ENCODE measurements at places on chromosomes 3 and 15.

- DNase-seq, result no peak
These were observed 300.1 kb downstream of the ROBO1 start for GRCh38 chr3:79467721-79468120.

DNA sequence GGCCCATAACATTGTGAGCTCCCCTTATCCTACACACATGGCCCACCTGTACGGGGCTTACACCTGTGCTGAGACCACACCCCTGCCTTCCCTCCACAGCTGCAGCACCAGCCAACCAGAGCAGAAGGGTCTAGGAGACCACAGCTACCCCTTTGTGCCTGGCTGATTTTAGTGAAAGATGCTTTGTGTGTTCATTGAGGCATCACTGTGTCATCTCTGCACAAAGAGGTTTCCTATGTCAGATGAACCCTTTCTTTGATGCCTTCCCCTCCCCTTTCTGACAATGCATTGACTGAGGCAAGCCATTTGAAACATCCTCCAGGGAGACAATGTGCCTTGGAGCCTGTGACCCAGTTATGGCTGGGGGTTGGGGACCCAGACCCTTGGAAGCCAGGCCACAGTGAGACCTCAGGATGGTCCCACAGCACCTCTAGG lies 54.9 kb upstream of the SLC7A14 start:
- no peak for DNase-seq

GRCh38 chr15:31260646-31261265 lies 65.9 kb upstream of the KLF13 start:
- no peak for DNase-seq

DNA sequence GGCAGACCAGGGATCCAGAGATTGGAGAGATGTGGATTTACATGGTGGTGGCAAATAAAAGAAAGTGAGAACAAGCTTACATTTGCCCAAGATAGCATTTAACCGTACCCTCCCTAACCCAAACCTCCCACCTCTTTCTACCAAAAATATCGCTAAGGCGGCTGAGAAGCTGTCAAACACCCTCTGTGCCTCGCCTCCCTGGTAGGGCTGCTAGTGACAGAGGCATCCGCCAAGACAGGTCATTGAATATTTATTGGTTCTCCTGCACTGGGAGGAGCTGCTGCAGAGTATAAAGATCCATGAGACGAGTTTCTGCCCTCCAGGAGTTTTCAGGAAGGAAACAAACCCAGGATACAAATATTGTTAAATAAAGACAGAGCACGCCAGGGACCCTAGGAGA lies 107.3 kb upstream of the TMC3 start:
- no peak for DNase-seq

- no peak for DNase-seq
These were observed 78.5 kb upstream of the LARS2 start for GRCh38 chr3:45309876-45310275.

GRCh38 chr15:91307601-91308000 lies 207.5 kb downstream of the SV2B start:
- DNase-seq, result no peak

- no peak for DNase-seq
These were observed 43.1 kb upstream of the SNTN start for GRCh38 chr3:63609408-63609807.

DNA sequence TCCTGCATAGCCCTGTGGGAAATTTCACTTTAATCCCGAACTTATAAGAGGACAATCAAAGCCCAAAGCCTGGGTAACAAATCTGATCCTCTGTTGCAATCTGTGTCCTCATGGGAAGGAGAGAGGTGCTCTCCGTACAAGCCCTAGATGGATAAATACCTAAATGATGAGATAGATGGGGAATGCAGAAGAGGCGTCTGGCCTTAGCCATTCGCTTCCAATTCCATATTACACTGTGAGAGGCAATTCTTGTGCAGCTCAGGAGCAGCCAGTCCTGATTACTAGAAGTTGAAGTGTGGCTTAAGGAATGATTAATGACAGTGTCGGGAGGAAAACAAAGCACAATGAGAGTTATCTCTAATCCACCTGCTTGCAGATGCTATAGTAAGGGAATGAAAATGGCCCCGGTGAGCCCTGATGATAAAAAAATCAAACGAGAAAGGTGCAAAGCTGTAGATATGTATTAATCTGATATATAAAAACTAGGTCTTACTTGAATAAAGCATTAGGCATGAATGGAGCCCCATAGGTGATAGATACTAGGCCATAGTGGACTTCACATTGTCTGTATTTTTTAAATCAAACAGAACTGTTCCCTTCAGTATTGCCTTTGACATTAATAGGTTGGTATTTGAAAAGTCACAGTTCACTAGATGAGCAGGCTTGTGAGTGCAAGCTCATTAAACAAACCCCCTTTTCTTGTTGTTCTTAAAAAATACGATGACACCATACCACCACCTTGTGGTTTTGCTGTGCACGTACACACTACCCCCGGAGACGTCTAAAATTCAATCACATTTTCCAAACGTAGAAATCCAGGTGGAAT lies 54.2 kb upstream of the TMCO5A start:
- peak; percentile 68 for DNase-seq

GRCh38 chr15:64016257-64016656 lies 30.0 kb downstream of the DAPK2 start:
- DNase-seq, result no peak

DNA sequence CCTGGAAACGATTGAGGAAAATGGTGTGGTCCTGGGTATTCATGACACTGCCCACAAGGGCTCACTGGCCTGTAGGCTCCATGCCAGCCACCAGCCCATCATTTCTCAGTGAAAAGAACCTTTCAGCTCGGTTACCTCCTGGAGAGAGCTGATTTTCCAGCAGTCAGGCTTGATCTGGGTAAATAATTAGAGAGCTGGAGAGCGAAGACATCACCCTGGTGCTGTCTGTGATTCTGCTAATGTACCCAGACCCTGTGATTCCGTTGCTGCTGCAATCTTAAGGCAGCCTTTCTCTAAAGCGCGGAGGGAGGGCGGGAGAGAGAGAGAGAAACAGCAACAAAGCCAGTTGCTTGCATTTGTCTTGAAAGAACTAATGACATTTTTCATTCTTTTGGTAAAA lies 221.9 kb upstream of the TOPAZ1 start:
- no peak for DNase-seq

DNA sequence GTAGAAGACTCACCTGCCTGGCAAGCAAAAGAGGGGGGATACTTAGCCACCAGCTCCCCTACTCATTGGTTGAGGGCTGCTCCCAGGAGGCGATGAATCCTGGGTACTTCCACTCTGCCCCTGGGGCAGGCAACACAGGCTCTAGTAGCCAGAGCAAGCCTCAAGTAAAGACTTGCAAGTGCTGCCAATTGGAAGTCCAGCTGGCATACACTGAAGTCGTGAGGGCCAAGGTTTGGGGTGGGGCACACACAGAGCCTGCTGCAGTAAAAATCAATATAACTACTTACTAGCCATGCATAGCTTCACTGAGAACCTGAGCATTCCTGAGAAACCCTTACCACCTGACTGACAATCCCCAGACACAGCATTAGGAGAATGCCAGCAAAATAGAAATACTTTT lies 123.0 kb upstream of the EIF1B start:
- DNase-seq, result no peak

DNA sequence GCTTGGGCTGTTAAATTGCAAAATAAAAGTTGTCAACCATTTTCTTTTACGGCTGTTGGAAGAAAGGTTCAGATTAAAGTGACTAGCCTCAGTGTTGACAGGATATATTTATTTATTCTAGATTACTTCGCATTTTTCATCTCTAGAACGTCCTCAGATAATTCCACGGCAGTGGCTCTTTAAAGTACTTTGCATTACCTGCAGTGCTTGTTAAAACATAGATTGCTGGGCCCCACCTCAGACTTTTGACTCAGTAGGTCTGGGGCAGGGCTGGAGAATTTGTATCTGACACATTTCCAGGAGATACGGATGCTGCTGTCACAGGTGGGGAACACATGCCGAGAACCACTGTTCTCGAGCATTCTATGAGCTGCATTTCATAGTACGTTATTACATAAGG lies 292.7 kb downstream of the EDEM1 start:
- DNase-seq, result no peak

DNA sequence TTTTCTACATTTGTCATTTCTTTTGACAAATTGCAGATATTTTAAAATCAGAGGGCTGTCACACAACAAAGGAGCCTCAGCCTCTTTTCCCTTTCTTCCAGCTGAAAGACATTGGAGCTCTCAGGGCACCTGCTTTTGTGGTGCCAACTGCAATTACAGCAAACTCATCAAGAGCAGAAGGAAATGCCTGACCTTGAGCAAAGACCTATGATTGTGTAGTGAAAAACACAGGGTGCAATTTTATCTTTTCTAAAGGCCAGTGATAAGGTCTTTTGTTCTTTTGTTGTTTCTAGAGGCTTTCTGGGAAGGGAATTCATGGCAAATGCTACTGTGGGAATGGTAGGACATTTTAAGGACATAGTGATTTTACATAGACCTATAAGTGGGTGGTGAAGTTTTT lies 214.3 kb downstream of the OXSM start:
- DNase-seq, result no peak

DNA sequence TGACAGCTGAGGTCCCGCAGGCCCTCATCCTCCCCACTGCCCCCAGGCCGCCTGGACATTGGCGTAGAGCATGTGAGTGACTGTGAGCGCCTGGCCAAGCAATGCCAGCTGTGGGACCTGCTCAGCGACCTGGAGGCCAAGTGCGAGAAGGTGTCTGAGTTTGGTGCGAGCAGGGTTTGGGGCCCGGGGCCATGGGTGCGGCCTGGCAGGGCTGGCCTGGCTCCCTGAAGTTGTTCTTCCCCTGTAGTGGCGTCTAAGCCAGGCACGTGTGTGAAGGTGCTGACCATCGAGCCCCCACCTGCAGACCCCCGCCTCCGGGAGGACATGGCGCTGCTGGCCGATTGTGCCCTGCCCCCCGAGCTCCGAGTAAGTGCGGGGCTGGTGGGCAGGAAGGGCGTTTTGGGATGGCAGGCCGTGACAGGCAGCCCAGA lies 4.2 kb downstream of the ABTB1 start:
- no peak for DNase-seq

DNA sequence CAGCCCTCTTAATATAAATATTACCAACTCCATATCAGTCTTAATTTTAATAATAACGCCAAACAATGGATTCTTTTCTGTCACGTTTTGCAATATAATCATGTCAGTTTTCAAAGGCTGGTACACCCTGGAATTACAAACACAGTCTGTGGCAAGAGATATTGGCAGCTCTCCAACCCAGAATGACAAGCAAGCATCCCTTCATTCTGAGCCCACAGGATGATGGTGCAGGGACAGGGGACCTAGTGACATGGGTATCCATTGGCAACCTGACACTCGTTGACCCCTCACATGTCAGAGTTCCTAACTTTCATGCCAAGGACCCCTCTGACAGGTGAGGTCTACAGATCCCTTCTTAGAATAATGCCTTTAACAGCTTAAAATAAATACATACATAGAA lies 154.5 kb upstream of the TSC22D2 start:
- no peak for DNase-seq

GRCh38 chr15:83845230-83845629 lies 191.3 kb downstream of the ADAMTSL3 start:
- peak; percentile 98 for DNase-seq

DNA sequence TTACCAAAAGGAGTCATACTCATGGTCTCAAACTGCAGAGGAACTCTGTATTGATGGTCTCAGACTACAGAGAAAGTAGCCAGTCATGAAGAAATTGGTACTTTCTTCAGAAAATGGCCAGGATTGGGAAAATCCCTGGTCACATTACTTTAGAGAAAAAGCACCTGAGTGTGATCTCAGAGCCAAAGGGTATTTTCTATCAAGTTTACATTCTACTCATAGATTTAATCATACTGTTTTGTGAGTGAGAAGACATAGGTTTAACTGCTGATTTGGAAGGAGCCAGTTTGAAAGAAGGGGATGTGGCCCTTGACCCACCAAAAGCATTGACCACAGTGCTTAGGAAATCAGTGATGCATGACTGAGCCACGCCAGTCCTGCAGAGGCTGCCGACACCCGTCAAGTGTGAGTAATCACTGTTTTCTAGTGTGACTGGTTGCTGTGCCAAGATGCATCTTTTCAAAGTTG lies 203.6 kb downstream of the AKAP13 start:
- DNase-seq, result peak; percentile 69

- DNase-seq, result no peak
These were observed 78.5 kb downstream of the MRPL46 start for GRCh38 chr15:88388686-88389085.

DNA sequence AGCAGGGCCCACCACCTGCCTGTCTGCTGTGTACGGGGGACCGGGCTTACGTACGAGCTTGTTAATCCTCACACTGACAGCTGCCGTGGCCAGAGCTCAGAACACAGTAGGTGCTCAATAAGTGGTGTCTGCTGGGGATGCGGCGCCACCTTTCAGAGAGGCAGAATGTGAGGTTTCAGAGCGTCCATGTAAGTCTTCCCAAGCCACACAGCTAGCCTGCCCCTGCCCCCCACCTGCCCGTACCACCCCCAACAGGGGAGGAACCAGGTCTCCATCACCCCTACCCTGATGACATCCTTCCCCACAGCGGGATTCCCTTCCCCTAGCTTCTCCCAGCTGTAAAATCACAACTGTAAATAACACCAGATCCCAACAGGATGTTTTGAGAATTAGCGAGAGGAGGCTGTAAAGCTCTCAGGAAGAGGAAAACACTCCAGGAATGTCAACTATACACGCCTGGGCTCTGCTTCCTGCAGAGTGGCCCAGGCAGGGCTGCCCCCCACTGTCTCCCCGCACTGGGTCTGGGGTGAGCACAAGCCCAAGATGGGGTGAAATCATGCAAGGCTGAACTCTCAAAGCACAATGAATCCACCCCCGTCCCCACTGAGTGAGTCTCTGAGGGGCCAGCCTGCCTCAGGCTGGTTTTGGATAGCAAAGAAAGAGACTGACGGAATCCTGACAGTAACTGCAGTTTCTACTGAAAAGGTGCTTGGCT lies 250.1 kb upstream of the LYSMD4 start:
- no peak for DNase-seq

GRCh38 chr3:135500034-135500433 lies 465.5 kb upstream of the PPP2R3A start:
- DNase-seq, result no peak

DNA sequence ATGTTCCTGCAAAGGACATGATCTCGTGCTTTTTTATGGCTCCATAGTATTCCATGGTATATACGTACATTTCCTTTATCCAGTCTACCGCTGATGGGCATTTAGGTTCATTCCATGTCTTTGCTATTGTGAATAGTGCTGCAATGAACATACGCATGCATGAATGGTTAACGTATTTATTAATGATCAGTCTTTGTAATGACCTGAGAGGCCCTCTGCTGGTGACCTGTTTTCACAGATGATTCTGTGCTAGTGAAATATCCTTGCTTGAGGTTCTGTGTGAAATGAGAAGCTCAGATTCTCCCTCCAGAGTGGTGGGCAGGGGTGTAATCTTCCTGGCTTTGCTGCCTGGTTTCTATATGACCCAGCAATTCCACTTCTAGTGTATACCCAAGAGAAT lies 160.2 kb upstream of the RASGRP1 start:
- DNase-seq, result no peak

GRCh38 chr3:120147072-120147871 lies 53.0 kb upstream of the GSK3B start:
- DNase-seq, result no peak

DNA sequence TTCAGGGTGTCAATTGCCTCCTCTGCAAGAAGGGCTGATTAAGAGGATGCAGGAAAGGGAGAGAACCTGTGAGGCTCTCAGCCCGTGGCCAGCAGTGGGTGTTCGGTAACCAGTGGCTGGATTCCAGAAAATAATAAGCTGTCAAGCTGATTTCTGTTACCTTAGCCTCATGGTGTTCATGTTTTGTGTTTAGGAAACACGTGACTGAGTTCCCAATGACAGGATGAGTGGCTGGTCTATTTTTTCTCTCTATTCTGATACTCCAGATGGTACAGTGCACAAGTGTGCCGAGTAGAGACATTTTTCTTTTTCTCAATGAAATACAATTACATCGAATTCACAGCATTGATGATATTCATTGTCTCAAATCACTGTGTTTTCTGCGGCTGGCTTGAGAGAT lies 43.6 kb downstream of the EDEM1 start:
- DNase-seq, result no peak

Data from fibroblast of mammary gland (primary cell).